ENCODE measurements at places on chromosomes 2 and 18.

DNA sequence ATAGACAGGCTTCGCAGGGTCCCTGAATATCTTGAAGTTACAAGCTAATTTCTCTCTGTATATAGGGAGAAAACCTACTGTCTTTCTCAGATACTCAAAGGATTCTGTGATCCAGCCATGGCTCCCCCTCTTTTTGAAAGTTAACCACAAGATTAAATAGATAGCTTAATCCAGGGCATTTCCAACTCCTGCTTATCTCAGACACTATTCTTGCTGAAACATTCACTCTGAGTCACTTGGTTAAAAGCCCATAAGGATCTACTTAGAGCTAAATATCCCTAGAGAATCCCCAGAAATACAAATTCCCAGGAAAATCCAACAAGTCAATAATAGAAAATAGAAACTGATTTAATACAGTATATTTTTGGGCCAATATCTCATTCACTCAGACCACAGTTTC, 179.1 kb upstream of the LYPD1 start:
- no peak for DNase-seq

- no peak for DNase-seq
These were observed 51.3 kb downstream of the USP34 start for GRCh38 chr2:61419570-61419969.

- DNase-seq, result no peak
These were observed 22.4 kb upstream of the EML6 start for GRCh38 chr2:54701029-54701428.

- no peak for DNase-seq
These were observed 108.4 kb upstream of the EPHA4 start for GRCh38 chr2:221680548-221680947.
